ENCODE measurements at places on chromosomes 6 and 20.

DNA sequence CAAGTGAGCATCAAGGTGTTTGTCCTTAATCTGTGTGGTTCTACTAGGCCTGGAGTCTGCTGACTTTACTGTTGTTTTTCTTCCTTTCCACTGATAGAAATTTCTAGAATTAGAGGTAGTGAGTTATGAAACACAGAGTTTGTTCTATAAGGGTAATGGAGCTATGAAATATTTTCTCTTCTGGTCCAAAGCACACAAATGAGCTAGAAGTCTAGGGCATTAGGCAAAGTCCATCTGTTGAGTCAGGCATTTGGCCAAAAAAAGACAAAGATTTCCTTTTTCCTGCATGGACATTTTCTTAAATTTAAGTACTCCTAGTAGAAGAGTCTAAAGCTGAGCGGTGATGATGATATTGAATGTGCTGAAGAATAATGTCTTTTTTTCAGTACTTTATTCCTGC lies 174.3 kb upstream of the STXBP5 start:
- DNase-seq, result no peak

DNA sequence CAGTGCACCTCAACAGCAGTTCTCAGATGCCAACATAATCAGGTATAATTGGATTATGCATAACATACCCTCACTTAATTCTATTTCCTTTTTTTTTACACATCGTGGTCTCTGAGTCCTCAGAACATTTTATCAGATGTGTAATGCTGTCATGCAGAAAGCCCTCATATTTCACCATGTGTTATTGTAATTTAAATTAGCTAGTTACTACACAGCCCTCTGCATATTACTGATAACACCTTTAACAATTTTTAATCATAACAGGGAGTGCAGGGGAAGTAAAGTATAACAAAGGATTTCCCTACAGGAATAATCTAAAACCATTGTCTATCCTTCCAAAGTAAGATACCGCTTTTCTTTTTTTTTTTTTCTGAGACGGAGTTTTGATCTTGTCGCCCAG lies 91.9 kb upstream of the CCDC28A start:
- DNase-seq, result no peak

DNA sequence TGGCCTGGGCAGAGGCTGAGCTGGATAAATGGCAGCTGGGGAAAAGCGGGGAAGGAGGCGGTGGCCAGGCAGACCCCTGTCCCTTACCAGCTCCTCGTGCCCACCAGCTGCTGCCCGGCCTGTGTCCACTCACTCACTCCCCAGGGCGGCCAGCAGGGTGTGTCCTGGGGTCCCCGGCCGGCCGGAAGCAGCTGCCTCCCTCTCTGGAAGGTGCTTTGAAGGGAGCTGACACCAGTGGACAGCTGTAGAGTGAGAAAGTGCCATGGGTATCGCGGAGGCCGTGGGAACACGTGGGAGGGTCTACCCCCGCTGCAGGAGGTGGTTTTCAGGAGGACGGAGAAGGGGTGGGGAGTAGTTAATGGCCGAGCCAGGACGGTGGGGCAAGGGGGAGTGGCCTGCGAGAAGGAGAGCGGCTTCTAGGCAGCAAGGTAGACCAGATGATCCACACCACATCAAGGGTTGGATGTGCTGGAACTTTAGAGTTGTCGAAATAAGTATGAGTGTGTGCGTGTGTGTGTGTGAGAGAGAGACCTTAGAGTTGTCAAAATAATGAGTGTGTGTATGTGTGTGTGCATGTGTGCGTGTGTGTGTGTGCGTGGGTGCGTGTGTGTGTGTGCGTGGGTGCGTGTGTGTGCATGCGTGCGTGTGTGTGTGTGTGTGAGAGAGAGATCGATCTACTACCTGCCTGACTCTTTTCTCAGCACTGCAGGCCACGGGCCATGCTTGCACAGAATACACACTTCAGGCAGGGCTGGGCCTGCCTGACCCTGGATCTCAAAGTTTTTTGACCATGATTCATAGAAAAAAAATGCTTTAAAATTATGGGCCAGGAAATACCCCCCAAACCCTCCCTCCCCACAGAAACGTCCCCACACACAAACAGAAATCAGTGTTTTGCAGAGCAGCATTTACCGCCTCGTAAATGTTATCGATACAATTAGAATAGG lies 43.9 kb downstream of the CDH4 start:
- peak; percentile 71 for DNase-seq

- no peak for DNase-seq
Observed at GRCh38 chr20:63274381-63275228, 2.0 kb downstream of the ARFGAP1 start.

DNA sequence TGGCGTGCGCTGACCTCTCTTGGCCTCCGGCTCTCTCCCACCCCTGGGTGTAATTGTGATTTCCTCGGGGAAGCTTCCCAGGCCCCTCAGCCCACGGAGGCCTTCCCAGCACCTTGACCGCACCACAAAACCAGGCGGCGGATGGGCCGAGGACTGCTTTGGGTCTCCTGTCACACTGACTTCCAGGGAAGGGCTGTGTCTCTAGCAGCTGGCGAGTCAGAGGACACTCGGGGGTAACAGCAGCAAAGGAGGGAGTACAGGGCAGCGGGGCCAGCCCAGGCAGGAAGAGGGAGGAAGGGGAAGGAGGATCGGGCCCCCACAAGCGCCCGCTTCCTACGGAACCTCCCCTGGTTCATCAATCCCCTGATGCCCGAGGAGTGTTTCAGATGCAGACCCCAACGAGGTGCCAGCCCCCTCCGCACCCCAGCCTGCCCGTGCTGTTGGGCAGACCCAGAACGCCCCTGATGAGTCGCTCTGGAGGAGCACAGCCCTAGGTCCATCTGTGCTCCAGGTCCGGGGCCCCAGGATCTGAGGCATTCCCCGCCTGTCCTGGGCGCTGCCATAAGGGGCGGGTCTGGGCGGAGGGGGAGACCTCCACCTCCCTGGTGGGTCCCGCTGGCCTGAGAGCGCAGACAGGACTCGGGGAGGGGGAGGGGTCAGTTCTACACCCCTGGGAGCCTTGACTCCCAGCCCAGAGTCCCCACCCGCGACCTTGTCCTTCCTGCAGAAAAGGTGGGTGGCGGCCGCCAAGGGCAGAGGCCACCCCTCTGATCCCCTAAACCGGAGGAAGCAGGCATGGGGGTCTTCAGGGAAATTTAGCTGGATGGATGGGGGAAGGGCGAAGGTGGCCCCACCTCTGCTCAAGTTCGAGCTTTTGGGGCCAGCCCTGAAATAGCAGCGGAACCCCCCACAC lies 956 bp downstream of the CHRNA4 start:
- no peak for DNase-seq

- DNase-seq, result no peak
Observed at GRCh38 chr6:159961528-159961927, 7.4 kb upstream of the IGF2R start.

DNA sequence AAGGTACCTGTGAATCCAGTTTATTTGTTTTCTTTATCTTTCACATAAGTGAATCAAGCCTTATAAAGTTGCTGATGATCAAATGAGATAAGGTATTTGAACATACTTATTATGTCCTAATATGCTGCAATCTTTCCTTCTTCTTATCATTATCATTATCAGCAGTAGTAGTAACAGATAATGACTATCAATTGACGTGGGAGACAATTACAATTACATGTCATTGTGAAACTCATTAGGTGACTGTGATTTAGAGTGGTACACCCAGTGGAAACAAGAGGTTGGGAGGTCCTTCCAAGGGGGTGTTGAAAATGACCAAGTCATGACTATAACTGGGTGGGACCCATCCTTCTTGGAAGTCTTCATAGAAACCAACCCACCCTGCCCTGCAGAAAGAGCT lies 2.8 kb downstream of the CLIC5 start:
- no peak for DNase-seq

GRCh38 chr6:31354158-31354863 lies 2.7 kb downstream of the HLA-B start:
- no peak for DNase-seq

DNA sequence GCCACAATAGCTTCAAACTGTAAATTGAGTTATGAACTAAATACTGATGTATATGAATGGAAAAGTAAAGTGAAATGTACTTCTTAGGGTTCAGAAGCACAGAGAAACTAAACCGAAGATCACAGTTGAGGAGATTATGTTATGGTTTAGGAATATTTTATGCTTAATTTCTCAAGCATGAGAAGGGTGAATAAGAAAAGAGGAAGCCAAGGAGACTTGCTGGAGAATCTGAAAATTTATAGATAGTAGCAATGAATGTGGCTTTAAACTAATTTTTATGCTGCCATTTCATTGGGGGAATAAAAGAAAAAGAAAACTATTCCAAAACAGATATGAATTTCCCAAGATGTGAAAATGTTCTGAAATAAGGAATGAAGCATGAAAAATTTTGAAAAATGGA lies 5.6 kb downstream of the ANKS1A start:
- DNase-seq, result no peak

- DNase-seq, result no peak
Observed at GRCh38 chr6:39812853-39813533, 20.8 kb downstream of the DAAM2 start.

DNA sequence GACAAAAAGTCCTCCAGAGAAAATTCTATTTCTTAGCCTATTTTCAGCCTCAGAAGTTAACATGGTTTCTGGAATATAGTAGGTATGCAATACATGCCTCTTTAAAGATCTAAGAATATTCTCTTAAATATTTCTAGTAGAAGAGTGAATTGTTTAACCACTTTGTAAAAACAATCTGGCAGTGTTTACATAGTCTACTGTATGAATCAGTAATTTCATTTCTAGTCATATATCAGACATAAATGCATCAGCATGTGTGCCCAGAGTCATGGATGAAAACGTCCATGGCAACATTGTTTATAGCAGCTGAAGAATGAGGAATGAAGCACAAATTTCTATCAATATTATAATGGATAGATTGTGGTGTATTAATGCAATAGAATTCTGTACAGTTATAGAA lies 124.9 kb downstream of the NKAIN2 start:
- no peak for DNase-seq

DNA sequence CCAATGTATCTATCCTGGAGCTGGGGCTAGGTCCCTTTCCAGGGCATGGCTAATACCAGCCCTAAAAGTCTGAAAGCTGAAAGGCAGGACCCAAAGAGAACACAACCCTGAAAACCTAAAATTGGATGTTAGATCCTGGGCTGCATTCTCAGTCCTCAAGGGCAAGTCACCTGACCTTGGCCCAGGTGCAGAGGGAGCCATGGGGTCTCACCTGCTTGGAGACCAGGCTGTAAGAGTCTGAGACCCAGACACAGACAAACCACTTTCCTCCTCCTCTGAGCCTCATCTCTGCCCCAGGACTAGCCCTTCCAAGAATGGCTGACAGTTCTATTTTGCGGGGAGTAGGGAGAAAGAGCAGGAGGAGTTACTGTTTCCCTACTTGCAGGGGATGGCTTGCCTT lies 60.0 kb downstream of the EFCAB8 start:
- no peak for DNase-seq

GRCh38 chr20:1823450-1823844 lies 71.8 kb upstream of the SIRPA start:
- DNase-seq, result no peak

Measured in spleen (tissue), 13 donors.